Right lobe of liver (tissue), 6 donors: ENCODE measurements at places on chromosomes 5 and 9.

- DNase-seq, result no peak
Observed at GRCh38 chr5:133222979-133223378, 171.2 kb downstream of the HSPA4 start.

GRCh38 chr9:38380230-38380871 is 12.2 kb upstream of the ALDH1B1 start:
- DNase-seq, result no peak

DNA sequence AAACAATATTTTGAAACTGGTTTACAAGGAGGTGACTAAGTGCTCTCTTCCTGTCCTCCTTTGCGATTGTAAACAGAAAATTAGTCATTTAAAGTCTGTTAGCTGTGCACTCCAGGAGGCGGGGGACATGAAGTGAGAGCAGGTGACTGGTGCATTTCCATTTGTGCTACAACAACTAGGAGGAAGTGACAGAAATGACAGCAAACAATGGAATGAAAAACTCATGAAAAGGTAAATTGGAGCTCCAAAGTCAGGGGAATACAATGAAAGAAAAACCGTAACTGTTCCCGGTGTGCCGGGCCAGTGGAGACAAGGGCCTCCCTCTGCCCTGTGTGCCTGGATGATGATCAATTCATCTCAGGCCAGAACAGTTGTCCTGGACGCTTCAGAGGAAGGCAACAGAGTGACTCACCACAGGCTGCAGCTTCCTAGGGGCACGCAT is 439.9 kb downstream of the GADD45G start:
- DNase-seq, result no peak

- peak; percentile 51 for DNase-seq
Observed at GRCh38 chr9:135086597-135087488, 625 bp upstream of the OLFM1 start.

GRCh38 chr9:128121924-128122808 is 5.4 kb downstream of the PTGES2 start:
- peak; percentile 45 for DNase-seq

- no peak for DNase-seq
Observed at GRCh38 chr9:128627127-128627715, 29.4 kb downstream of the DYNC2I2 start.

- DNase-seq, result no peak
Observed at GRCh38 chr9:35650341-35651158, at the start of gene SIT1. Gene SIT1 (minus strand): TSS chr9:35650931. CDS start chr9:35650853, 78 bp downstream.

- peak; percentile 27 for DNase-seq
Observed at GRCh38 chr5:141605523-141606277, 13.1 kb downstream of the DIAPH1 start.

DNA sequence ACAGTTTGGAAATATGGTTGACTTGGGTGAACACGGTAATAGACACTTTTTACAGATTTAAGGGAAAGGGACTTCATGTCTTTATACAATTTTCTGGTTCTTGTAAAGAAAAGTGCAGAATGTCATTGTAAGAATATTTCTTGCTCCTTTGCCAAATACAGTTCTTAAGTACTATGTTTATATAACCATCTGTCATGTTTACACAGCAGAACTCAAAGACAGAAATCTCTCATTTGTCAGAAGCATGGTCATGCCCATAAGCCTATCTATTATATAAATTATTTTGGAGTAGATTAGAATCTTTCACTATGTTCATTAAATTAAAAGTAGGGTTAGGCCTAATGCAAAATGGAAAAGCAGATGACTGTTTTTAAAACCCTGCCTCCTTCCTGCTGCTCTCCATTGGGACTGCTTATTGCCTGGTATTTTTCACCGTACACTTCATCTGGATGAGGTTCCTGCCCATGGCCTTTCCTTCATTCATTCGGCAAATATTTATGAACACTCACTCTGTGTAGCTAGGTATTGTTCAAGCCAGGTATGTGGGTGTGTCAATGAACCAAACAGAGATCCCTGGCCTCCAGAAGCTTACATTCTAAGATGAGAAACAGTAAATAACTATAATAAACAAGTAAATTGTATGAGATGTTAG is 558.1 kb downstream of the NR2F1-AS1 start:
- no peak for DNase-seq

- no peak for DNase-seq
Observed at GRCh38 chr5:148140846-148141245, 27.5 kb upstream of the SPINK14 start.

- no peak for DNase-seq
Observed at GRCh38 chr5:10745133-10745532, 15.9 kb downstream of the DAP start.

DNA sequence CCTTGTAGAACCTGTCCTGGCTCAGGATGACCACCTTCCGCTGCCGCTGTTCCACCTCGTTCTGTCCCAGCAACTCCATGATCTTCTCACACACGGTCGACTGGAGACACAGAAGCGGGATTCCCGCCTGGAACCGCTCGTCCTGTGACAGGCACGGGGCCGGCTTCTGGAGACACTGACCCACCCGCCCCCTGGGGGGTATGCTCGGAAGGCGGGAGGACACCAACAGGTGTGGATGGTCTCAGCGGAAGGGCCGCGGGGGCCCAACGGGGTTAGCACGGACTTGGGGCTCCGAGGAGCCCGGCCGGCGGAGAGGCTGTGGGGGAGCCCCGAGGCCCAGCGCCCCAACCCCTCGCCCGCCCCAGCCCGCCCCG is 530 bp downstream of the UCK1 start:
- DNase-seq, result no peak

DNA sequence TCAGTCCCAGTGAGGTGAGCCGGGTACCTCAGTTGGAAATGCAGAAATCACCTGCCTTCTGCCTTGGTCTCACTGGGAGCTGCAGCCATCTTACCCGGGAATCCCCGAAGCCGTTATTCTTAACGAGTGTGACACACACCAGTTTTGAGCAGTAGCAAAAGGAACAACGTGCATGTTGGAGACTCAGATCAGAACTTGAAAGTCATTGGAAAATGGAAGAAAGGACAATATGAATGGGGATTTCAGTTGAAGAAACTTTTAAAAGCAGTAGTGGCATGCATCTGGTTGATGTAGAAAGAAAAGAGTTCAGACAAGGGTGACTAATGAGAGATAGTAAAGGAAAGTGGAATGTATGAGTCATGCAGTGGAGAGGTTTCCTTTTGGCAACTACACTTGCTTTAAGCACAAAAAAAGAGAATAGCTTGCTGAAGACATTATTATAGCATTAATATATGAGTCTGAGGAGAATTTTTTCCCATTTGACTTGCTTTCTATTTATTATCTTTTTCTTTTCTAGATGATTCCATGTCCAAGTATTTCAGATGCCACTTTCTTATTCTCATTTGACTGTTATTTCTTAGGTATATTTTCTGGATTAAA is 44.4 kb upstream of the ANKDD1B start:
- no peak for DNase-seq

DNA sequence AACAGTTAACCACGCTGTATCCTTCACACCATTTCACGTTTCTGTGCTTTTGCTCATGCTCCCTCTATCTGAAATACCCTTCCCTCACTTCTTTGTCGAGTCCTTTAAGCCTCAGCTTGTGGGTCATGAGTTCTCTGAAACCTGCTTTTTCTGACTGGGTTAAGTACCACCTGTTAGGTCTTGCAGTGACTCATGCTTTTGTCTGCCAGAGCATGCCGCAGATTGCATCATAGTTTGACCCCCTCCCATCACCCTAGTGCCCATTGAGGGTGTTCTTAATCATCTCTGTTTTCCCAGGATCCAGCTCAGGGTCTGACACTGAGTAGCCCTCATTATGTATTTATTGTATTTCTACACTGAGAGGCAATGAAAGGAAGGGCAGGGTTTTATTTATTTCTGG is 190.2 kb downstream of the ASTN2 start:
- no peak for DNase-seq

- no peak for DNase-seq
Observed at GRCh38 chr9:114123031-114123977, 24.2 kb upstream of the KIF12 start.

DNA sequence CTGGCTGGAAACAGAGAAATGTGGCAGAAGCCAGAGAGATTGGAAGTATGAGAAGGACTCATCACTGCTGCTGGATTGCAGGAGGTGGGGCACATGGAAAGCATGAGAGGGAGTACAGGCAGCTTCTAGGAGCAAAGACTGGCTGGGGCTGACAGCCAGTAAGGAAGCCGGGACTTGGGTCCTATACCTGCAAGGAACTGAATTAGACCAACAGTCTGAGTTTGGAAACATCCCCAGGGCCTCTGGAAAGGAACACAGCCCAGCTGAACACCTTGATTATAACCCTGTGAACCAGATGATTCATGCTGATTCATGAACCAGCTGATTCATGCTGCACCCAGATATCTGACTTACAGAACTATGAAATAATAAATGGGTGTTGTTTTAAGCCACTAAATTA is 93.4 kb downstream of the OSTF1 start:
- DNase-seq, result no peak

GRCh38 chr9:131885144-131885609 is 145.3 kb upstream of the RAPGEF1 start:
- no peak for DNase-seq

DNA sequence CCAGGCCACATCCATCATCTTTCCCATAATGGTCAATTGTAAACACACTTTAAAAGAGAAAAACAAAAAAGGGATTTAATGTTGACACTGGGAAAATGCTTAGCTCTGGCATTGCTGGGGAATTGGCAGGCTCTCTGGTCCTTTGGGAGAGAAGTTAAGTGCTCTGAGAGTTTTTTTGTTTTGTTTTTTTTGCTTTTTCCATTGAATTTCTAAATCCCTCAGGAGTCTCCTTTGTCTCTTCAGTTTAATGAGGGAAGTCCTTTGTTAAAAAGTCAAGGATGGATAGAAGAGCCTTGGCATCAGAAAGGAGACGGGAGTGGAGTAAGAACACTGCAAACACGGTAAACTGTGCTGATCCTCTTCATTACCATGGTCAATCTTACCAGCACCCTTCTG is 7.1 kb upstream of the HAND1 start:
- no peak for DNase-seq

DNA sequence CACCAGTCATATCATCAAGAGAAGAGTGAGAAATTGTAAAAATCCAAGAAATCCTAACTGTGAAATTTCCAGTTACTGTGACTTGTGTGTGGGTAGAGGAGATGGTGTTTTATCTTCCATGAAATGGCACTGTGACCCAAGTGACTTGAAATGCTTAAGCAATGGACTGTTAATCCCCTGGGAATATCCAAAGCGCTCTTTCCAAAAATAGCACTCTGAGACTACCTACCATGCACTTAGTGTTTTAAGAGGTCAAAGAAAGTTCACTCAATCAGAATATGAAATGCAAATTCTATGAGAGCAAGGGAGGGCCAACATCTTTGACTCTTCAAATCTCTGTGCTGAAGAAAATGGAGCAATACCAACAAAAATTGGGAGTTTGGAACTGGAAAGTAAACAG is 244.0 kb downstream of the GABRB2 start:
- no peak for DNase-seq

GRCh38 chr9:112194969-112195431 is 19.9 kb upstream of the SUSD1 start:
- DNase-seq, result no peak

DNA sequence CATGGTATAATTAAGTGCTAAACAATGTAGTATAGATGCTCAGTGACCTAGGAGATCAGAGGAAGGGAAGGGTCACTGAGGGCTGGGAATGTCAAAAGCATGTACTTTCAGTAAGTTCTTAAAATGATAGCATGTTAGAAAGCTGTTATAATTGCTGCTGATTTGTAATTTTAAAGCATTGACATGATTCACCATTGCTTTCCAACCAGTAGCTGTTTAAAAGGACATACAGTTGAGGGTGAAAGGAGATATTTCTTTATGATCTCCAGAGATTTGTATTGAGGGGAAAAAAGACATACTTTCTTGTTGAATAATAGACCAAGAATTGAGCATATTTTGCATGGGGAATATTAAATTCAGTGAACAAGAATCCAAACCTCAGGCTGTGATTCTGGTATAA is 1.2 kb upstream of the SLC1A3 start:
- no peak for DNase-seq

DNA sequence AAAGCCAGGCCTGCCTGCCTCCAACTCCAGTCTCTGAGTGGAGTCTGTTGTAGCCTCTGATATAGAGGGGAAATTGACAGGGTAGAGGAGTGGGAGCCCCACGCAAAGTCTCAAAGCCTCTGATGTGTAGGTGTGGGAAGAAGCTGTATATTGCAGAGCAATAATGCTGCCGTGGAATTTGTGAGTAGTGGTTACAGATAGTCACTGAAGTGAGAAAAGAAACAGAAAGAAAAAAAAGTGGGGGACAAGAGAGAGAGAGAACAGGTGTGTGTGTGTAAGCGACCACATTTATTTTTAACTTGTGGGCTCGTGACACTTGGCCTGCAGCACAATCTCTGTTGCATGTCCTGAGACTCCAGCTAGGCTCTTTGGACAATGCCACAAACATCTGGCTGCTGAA is 227.8 kb downstream of the NSG2 start:
- DNase-seq, result no peak

- DNase-seq, result no peak
Observed at GRCh38 chr5:167587772-167588437, 703.5 kb upstream of the WWC1 start.

DNA sequence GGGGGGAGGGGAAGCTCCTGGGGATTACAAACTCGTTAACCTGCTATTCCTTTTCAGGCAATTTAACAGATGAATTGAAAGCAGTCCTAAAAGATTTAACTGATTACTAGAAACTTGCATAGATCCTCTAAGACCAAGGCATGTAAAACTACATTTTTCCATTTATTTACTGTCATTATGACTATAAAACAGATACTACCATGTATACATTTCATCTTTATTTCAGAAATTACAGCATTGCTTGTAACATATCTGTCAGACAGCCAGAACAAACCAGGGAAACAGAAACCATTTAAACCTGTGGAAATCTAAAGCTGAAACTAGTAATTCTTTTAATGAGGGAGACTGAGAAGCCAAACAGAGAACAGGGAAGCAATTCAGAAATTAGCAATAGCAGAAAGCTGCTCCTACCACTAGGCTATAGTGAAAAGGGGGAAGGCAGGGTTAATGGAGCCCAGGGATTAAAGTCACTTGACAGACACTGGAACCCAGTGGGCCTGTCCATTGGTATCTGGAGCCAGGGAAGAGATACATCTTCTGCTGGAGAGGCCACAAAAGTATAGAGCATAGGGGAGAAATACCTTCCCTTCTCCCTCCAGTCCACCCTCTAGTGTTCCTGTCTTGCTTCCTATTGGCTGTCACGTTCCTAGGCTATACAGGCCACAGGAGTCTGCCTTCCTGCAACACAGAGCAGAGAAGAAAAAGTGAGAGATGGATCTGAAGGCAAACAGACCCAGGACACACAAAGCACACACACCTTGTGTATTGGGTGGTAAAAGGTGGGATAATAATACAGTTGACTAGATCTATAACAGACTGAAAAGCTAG is 33.8 kb downstream of the PDCD1LG2 start:
- DNase-seq, result no peak

- DNase-seq, result no peak
Observed at GRCh38 chr9:4266602-4267001, 33.3 kb downstream of the GLIS3 start.

- no peak for DNase-seq
Observed at GRCh38 chr5:68232277-68232676, 16.7 kb downstream of the PIK3R1 start.

- no peak for DNase-seq
Observed at GRCh38 chr5:10702040-10702629, 58.9 kb downstream of the DAP start.
